ENCODE measurements at places on chromosomes 16 and 17.

- DNase-seq, result peak; percentile 88
These were observed 446.7 kb downstream of the HS3ST3B1 start for GRCh38 chr17:14747603-14747950.

- no peak for DNase-seq
These were observed 27.2 kb upstream of the CDC6 start for GRCh38 chr17:40260528-40260927.

- DNase-seq, result no peak
These were observed 26.5 kb upstream of the ADGRG1 start for GRCh38 chr16:57601801-57602478.

DNA sequence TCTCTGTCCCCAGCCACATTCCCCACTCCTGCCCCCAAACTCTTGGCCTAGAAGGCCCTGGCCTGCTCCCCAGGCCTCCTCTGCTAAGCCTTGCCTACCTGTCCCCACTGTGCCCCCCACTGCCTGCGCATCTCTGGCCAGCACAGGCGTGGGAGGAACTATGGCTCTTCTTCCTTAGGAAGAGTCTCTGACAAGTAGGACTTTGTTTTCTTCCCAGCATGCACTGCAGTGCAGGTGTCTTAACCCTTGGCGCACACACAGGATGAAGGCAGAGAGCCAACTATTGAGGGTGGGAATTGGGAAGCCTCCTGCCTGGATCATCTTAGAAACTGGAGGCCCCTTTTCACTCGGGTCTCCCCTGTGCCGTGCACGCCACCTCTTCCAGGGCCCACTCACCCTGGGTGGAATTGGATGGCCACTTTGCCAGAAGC, 3.6 kb downstream of the AMDHD2 start:
- DNase-seq, result no peak

GRCh38 chr16:87229230-87230188, 87.7 kb downstream of the C16orf95 start:
- no peak for DNase-seq

DNA sequence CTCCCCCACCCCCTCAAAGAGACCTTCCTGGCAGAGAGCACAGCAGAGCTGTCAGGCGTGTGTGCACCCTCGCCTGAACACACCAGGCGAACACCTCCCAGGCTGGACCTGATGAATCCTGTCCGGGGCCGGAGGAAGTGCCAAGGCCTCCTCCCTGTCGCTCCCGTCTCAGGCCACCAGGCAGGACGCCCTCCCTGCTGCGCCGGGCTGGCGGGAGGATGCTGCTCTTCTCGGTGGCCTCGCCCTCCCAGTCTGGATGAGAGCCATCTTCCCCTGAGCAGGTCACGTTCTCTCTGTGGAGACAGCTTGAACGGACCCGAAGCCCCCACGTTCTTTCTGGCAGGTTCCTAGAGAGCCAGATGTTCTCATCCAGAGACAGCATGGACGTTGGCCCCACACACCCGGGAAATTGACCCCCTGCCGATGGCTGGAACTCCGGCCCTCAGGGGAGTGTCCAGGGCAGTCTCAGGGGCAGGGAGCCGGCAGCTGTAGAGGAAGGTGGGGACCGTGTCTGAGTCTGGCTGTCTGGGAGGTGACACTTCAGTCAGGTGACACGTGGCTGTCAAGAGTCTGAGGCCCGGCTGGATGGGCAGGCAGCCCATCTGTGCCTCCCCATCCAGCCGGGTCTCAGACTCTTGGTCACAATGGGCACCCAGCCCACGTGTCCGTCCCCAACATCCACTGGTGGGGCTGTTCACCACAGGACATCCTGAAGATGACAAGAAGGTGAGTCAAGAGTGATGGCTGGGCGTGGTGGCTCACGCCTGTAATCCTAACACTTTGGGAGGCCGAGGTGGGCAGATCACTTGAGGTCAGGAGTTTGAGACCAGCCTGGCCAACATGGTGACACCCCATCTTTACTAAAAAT, 5.0 kb upstream of the TIMP2 start:
- no peak for DNase-seq

DNA sequence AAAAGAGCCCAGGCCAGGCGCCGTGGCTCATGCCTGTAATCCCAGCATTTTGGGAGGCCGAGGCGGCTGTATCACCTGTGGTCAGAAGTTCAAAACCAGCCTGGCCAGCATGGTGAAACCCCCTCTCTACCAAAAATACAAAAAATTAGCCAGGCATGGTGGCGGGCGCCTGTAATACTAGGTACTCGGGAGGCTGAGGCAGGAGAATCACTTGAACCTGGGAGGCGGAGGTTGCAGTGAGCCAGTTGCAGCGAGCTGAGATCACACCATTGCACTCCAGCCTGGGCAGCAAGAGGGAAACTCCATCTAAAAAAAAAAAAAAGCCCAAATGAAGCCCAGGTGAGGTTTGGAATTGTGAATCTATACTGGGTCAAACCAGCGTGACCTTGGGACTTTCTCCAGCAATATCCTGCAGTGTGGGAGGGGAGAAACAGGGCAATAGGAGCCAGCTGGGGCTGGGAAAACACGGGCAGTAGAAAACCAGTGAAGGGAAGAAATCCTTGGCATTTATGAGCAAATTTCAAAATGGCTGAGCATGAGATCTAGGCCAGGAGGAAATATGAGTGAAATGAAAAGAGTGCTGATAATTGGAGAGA, 8.2 kb upstream of the DHX8 start:
- DNase-seq, result no peak

GRCh38 chr17:78534492-78535272, 42.5 kb downstream of the DNAH17 start:
- no peak for DNase-seq

GRCh38 chr16:86052115-86052670, 153.2 kb downstream of the IRF8 start:
- DNase-seq, result no peak

- DNase-seq, result no peak
These were observed 154.2 kb upstream of the IRX6 start for GRCh38 chr16:55169780-55170179.

DNA sequence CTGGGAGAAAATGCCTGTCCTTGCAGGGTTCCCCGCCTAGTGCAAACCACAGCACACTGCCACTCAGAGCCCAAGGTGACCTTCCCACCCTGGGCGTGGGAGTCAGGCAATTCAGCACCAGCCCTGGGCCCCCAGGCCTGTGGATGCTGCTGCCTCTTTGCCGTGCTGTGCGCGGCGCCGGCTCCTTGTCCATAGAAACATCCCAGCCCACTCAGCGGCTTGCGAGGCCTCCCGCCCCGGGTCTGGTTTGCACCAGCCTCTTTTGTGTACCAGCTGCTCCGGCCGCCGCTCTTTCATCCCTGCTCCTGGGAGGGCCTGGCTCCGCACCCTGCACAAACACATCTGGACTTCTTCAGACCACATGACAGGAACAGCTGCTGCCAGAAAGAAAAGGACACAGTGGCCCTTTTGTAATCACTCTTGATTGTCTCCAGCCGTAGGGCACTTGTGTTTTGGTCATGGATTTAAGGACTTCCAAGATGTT, 75.4 kb upstream of the SDK2 start:
- no peak for DNase-seq

GRCh38 chr17:81438688-81439087, 43.4 kb downstream of the BAHCC1 start:
- no peak for DNase-seq

DNA sequence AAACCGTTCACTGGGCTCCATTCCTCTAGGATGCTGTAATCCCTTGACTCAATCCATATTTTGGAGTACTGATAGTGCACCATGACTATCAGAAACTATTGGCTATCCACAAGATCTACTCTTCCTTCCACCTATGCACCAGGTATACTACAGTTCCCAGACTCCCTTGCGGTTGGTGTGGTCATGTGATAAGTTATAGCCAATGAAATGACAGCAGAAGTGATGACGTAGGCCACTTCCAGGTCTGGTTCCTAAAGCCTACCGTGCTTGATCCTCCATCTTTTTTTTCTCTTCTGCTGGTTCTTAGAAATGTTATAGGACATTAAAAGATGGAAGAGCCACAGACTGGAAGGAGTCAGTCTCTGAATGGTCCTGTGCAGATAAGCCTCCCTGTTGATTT, 278.8 kb upstream of the C16orf82 start:
- no peak for DNase-seq

- no peak for DNase-seq
These were observed 264.7 kb downstream of the SOX9 start for GRCh38 chr17:72385475-72385874.

GRCh38 chr16:88640498-88641247, 2.3 kb downstream of the IL17C start:
- DNase-seq, result no peak

DNA sequence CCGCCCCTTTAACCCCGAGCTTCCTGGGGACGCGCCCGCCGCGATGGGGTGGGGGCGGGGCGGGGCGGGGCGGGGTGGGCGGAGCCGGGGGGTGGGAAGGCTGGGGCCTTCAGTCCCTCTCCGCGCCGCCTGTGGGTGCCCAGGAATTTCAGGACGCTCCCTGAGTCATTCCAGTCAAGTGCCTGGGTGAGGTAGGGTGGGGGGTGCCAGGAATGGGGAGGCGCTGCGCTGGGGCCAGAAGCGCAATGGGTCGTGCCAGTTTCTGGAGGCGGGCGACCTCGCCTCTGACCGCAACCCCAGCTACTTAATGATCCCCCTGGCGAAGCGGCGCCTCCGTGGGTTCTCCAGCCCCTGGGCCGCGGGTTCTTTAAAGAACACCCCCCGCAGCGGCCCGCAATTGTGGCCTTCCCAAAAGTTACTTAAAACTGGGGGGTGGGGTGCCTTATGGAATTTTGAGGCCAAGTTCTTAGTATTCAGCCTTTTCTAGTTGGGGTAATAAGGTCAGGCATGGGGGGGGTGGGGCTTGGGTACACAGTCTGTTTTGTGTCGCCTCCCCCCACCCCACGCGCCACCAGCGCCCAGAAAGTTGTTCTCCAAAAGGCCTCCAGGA, 826 bp upstream of the GSE1 start:
- DNase-seq, result peak; percentile 95

DNA sequence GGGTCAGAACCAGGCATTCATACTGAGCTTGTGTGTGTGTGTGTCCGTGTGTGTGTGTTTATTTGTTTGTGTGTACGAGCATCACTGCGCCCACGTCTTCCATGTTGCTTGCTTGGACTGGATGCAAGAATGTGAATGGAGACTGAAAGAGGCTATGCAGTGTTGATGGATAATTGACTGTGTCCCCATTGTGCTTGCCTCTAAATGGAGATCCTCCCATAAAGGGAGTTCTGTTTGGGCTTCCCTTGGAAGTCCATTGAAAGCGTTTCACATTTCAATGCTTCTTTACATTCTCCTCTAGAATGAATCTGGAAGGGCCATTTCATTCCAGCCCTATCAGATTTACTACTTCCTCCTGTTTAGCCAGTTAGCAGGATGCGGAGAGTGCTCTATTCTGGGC, 124.0 kb downstream of the GP2 start:
- no peak for DNase-seq

DNA sequence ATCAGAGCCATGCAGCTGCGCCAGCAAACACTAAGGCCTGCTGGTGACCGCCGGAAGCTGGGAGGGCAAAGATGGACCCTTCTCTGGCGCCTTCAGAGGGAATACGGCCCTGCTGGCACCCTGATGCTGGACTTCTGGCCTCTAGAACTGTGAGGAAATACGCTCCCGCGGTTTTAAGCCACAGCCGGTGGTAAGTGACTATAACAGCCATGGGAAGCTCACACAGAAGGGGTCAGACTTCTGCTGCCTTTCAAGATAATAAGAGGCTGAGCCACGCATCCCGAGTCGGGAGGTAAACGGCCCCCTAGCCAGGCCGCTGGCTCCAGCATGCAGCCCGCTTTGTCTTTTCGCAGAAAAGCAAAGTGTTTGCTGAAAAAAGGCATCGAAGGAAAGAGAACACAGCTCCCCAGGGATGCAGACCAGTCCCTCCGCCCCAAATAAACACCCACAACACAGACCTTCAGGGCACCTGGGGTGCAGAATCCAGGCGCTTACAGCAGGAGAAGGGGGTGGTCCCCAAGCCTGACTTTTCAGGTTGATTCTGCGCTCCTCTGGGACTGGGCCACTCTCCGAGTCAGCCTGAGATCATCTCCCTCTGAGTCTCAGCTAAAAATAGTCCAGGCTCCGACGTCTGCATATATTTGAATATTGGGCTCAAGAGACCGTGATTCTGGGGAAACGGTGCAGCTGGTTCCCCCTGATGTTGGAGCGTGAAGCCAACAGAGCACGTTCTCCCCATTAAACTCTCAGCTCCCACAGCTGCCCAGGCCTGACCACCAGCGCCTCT, 89.7 kb downstream of the MGAT5B start:
- DNase-seq, result peak; percentile 13

DNA sequence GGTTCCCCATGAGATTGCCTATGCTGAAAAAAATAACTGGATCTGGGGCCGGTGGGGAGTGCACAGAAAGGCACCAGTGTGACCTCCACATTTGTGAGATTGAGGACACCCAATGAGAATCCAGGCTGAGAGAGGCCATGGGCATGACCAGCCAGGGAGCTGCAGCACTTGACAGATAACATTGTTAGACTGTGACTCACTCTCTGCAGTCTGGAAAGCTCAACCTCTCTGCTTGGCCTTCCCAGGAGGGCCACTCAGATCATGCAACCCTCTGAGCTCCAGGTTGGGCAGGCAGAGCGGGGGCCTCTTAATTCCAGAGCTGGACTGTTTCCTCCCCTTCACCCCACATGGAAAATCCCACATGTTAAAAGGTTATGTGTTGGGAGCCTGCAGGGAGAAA, 30.1 kb downstream of the FZD2 start:
- peak; percentile 99 for DNase-seq

- DNase-seq, result no peak
These were observed 17.6 kb downstream of the CPPED1 start for GRCh38 chr16:12786081-12786480.

DNA sequence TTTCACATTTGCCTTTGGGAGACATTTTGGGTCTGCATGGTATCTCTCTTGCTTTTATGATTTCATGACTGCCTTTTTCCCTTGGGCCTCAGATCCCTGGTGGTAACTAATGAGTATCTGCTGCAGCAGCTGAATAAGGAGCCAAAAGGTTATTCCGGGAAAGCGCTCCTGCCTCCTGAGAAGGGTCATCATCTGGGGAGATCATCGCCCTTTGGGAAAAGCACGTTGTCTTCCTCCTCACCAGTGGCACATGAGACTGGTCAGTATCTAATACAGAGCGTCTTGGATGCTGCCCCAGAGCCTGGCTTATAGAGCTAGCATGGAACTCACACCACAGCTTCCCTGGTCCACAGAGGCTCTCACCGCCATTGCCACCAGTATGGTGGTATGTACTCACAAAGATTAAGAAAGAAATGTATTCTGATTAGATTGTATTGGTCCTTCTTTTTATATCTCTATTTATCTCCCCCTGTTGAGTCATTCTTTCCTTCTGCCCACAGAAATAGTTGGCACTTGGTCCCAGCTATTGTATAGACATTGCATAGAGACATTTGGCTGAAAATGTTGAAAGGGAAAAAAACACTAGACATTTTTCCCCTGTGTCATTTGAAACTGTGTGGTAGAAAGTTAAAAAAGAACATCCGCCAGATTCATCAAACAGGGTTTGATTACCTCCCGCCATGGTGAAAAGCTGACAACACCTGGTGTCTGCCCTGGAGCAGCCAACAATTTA, 8.4 kb downstream of the TPPP3 start:
- no peak for DNase-seq

DNA sequence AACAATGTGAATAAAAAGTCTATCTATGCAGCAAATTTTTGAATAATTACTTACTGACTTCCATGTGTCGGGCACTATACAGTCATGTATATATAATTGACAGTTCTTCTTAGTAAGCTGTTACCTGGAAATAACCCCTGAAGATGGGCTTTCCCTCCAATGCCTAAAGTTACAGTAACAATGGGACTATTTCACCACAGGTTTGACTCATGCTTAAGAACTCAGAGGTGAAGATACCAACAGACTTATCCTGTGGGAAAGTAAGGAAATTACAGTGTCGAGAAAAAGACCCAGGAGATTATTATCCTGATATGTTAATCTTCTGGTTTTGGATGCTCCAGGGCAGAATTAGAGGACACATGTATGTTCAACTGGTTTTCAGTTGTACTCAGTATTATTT, 601.5 kb upstream of the SOX9 start:
- DNase-seq, result no peak

- no peak for DNase-seq
These were observed at the start of gene OR1G1 for GRCh38 chr17:3127451-3127850. TSS of gene OR1G1 (minus strand) at chr17:3127551. CDS start at chr17:3127551, 0 bp downstream.
